MG63 (cell line): ENCODE measurements at places on chromosomes 2 and 18. TPM values are rescaled to one million over a fixed set of nuclear protein-coding genes. Genes with fewer than 3 reads are reported as not detected.
A peak's percentile ranks its signal among the peaks of the same experiment; 100 is the strongest.

The STPG4 gene
- total RNA-seq, result not detected in 2 replicates

The BMP10 gene
- not detected in 2 replicates for total RNA-seq

The SRD5A2 gene
- not detected in 2 replicates for total RNA-seq

DNA sequence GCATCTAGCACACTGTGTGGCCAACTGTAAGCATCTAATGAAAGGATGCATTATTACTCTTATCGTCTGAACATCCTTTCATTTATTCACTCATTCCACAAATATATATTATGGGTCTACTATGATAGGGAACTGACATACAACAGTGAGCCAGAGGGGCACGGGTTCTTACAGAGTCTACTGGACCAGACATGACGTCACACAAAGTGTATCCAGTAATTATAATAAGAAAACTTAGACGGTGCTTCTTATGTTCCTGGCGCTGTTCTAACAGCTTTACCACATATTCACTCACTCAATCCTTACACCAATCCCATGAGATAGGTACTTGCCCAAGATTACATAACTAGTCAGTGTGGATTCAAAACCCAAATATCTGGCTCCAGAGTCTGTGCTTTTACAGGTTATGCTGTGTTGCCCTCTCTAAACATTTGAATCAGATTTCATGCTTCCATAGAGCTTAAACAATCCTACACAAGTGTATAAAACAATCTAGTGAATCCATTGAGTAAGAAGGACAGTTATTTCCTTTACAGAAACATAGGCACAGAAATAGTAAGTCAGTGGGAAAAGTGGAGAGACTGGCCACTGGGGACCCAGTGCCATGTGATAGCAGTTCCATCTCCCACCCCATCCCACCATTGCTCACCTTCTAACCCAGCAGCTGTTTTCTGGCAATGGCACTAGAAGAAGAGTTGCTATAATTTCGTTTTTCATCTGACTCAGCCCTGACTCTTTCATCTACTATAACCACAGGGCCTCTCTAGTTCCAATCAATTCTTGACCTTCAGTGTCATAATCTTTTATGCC, 24.2 kb upstream of the ARL5A start:
- DNase-seq, result no peak

- DNase-seq, result no peak
Measured at GRCh38 chr18:10530852-10531251, 5.0 kb downstream of the NAPG start.

DNA sequence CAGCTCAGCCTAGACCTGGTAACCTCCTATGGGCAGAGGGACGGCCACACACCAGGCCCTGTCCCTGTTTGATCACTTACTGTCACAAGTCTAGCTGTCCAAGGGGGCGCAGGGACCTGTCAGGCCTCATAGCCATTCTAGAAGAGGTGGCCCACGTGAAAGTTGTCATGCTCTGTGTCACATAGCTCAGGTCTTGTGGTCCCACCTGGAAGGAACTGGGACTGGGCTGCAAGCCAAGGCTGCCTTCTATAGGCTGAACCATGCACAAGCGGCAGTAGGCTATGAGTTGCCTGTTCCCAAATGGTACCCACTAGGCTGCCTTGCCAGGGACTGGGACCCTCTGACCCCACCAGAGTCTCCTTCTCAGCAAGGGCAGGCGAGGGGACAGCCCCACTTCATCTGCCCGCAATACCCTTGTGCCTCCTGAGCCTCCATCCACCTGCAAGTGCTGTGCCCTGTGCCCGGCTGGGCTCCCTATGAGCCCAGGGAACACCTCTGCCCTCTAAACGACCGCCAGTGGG, 177.5 kb downstream of the ANAPC1 start:
- no peak for DNase-seq

GRCh38 chr2:170525566-170525900, 189.6 kb upstream of the SP5 start:
- peak; percentile 92 for DNase-seq

DNA sequence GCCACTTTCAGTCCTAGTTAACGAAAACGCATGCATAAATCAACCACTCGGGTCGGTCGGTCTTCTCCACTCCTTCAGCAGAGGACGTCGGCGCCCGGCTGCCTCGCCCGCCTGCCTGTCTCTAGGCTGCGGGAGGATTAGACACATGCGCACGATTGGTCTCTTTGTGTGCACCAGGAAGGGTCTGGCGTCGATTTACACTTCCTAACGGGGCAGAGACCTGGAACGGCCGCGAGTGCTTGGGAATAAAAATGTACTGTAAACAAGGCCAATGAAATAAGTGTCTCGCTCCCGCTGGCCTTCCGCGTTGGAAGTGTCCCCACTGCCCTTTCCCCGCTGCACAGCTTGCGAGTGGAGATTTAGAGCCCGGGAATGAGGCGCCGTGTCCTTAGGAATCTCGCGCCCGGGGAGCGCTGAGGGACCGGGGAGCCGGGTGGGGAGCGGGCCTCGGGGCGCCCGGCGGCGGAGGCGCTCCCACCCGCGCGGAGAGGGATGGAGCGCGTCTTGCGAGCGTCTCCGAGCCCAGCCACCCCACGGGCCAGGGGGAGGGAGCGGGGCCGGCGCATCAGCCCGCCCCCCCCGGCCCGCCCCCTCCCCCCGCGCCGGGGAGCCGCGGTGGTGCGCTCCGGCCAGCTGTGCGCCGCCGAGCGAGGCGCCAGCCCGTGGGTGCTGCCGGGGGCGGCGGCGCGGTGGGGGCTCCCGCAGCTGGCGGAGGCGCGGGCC, at the start of gene DOK6:
Gene DOK6, plus strand, starts transcription at position 636 of the 723 bp plus-strand sequence.
- peak; percentile 80 for DNase-seq

- no peak for DNase-seq
Measured at GRCh38 chr18:9354256-9354655, 19.7 kb downstream of the TWSG1 start.

DNA sequence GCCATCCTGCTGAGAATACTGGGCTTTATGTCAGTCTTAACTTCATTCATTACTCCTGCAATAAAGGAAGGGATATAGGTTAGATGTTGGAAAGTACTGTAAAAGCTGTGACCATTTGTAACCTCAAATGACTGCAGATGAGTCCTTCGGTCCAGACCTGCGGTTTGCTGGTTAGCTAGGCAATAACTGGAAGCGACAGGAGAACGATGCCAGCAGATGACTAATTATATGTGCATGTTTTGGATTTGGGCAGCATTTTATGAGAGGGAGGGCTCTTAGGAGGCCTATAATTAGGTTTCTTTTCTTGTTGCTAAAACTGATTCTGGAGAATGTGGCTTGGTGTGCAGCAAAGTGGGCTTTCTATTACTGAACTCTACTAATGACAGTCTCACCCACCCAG, 205.6 kb downstream of the TMEM182 start:
- peak; percentile 86 for DNase-seq

DNA sequence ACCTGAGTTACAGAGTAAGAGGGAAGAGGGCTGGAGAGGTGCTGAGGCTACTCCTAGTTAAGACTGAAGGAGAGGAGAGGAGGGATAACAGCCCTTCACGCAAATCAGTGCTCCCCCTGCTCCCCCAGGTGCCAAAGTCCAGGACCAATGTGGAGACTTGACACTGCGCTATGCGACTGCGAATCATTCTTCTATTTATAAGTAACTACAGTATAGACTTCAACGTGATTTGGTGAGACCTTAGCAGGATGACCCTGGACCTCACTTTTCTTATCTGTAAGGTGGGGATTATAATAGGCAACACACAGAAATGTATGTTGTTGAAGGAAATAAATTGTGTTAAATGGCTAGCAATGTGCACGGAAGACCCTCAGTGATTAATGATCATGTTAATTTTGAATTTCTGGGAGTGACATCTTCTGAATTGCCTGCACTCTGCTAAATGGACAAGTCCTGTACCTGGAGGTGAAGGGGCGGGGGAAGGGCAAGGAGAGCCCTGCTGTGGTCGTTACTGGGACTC, 11.0 kb downstream of the EN1 start:
- no peak for DNase-seq

DNA sequence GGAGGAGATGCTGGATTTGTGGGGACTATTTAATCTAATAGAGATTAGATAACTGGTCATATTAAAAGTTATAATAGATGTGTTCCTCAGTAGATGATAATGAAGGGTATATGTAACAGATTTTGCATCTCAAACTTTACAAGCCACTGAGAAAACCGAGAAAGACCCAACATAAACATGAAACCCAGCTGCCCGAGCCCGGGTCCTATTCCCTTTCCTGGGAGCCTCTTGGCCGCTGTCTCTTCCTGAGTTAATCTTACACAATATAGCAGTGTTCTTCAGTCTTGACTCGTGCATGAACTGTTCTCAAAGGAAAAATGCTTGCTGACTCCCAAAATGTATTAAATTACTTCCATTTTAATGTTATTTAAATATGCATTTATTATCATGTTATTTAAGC, 94.5 kb downstream of the COPS8 start:
- no peak for DNase-seq

DNA sequence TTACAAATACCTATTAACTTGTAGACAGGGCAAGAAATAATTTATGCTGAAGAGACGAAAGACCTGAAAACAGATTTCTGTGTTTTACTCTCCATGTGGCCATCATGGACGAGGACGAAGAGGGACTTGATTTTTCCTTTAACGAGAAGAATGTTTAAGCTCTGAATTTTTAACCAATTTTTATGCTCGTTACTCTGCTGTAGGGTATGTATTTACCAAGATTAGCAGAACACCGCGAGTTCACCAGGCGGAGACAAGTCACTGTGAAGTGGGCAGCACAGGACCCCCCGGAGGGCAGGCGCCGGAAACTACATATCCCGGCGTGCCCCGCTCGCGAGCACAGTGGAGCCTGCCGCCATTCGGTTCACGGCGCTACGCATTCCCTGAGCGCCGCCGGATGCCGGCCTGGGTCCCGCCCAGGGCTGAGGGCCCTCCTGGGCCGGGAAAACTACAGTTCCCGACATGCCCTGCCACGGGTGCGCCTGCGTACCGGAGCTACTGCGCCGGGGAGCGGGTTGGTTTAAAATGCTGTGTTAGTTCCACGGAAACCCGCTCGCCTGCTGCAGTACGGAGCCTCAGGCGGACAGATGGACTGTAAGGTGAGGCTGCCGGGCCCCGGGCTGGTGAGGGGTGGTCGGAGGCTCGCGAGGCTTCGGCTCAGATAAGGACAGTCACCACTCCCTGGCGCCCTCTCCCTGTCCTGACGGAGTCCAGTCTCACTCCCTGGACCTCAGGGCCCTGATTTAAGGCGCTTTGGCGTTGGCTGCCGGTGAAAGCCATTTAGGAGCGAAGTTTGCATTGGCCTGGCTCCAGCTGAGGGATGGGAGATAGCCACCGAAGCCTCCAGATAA, at the start of gene CCDC150:
Gene CCDC150, plus strand, starts transcription at position 536 of the 851 bp plus-strand sequence. Its CDS starts 52 bp downstream, at position 588.
- peak; percentile 97 for DNase-seq

DNA sequence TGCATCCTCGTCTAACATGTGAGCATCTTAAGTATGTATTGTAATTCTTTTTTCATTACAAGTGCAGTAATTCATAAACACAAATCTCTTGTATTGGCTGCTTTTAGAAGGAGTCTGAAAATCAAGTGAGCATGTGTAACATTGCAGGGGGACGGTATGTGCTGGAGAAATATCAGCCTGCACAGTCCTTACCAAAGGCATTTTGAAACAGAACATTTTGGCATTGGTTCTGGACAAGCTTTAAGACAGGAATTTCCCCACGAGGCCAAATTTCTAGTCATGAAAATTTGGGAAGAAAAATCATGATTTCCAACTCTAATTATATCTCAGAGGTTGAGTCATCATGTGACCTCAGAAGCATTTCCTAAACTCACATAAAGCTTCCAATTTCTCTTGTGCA, 24.7 kb upstream of the NRP2 start:
- peak; percentile 27 for DNase-seq

DNA sequence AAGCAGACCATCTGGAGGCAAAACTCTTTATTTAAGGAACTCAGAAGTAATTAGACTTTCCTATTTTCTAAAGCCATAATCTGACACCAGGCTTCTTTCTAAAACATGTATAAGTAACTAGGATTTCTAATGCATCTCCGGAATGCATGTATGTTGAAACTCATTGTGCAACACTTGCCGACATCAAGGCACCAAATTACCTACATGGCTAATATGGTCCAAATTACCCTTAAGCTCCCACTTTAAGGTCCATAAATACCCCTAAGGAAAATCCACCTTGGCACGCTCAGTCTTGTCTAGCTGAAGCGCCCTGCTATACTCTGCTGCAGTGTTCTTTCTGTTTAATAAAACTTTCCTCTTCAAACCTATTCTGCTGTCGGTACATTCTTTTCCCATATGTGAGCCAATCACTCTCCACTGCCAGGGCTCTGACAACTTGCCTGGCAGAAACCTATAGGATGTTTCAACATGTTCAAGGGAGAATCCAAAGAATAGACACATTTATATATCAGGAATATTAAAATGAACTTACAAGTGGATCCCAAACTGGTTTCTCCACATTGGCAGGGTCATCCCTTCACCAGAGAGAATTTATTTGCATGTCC, 171.9 kb downstream of the GALNT1 start:
- no peak for DNase-seq

DNA sequence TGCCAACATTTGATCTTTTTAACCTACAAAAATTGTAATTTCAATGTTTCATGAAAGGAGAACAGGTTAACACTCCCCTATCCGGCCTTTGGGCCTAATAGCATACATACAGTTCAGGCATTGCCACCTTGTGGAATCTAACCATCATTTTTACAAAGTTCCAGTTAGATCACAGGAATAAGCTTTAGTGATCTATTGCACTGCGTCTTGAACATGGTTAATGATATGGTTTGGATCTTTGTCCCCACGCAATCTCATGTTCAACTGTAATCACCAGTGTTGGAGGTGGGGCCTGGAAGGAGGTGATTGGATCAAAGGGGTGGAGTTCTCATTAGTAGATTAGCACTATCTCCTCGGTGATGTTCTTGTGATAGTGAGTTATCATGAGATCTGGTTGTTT, 58.2 kb upstream of the NEUROD1 start:
- DNase-seq, result no peak

DNA sequence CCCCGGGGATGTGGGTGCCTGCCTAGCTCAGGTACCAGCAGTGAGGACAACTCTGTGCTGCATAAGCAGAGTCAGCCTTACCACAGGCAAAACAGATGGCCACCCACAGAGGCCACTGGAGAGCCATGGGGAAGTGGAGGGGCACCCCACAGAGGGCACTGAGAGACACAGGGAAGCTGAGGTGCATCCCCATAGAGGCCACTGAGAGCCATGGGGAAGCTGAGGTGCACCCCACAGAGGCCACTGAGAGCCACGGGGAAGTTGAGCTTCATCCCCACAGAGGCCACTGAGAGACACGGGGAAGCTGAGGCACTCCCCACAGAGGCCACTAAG, 134.1 kb upstream of the EPAS1 start:
- DNase-seq, result no peak

DNA sequence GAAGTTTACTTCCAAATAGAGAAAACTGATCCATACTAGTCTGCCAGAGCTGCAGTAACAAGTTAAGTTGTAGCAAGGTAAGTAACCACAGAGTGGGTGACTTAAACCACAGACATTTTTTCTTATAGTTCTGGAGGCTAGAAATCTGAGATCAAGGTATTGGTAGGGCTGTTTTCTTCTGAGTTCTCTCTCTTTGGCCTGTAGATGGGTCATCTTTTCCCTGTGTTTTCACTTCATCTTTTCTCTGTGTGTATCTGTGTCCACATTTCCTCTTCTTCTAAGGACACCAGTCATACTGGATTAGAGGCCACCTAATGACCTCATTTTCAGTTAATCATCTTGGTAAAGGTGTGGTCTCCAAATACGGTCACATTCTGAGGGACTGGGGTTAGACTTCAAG, 142.9 kb upstream of the MEX3C start:
- DNase-seq, result no peak

GRCh38 chr2:238501311-238501710, 74.6 kb downstream of the ASB1 start:
- no peak for DNase-seq

GRCh38 chr2:177758591-177759371, 313.8 kb downstream of the PDE11A start:
- DNase-seq, result peak; percentile 19
